ENCODE measurements at places on chromosomes 1 and 21.

GRCh38 chr1:119554183-119554582 is 47.2 kb downstream of the HSD3B1 start:
- no peak for DNase-seq

GRCh38 chr21:29340228-29340627 is 41.5 kb downstream of the BACH1 start:
- no peak for DNase-seq

DNA sequence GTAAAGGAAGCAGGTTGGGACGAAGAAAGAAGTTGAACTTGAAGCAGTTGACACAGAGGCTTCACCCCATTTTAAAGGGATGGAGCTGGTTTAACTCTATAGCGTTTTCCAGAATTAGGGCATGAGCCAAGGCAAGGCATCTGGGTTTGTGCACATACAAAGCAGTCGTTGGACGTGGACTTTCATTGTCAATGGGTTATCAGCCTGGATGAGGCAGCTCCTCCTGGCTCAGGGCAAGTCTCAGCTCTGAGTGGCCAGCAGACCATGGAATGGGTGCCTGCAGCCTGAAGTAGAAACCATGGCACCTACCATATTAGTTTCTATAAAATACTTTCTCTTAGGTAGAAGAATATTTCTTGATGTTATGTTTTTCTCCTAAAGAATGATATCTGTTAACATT is 163.8 kb upstream of the KCNK2 start:
- no peak for DNase-seq

- no peak for DNase-seq
These were observed 46.3 kb upstream of the ETS2 start for GRCh38 chr21:38759413-38759812.

DNA sequence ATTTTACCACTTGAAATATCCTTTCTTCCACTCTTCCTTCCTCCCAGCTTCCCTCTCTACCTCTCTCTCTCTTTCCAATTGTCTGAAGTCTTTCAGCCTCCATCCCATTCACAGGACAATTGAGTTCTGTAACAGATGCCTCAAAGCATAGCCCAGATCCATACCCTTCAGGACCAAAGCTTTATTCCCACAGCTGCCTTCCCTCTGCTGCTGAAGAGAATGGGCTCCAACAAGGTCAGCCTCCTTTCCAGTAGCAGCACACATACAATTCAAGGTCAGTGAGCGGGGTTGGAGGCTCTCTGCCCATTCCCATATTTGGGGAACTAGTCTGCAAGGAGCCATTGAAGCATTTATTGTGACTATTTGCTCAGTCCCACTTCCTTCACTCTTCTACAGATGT is 179.9 kb downstream of the DPYD start:
- DNase-seq, result no peak

DNA sequence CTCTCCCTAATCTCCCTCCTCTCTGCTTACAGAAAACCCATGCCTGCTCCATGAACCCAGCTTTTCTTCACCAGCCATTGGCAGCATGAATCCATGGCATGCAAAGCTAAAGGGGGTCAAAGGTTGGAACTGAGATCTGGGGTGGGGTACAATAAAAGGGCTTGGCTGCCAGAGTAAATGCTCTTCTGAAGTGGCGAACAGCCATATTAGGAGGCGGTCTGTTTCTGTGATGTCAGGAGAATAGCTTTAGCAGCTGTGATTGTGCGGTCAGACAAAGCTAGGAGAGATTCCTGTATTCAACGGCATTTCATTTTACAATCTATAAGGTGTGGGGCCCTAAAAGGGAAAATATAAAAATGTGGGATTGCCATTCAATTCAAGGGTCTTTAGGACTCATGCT is 71.7 kb upstream of the TMPRSS2 start:
- no peak for DNase-seq

GRCh38 chr1:191831572-191831971 is 326.7 kb upstream of the RGS18 start:
- DNase-seq, result no peak

- no peak for DNase-seq
These were observed 1.9 kb downstream of the PLEKHA6 start for GRCh38 chr1:204357551-204358490.

DNA sequence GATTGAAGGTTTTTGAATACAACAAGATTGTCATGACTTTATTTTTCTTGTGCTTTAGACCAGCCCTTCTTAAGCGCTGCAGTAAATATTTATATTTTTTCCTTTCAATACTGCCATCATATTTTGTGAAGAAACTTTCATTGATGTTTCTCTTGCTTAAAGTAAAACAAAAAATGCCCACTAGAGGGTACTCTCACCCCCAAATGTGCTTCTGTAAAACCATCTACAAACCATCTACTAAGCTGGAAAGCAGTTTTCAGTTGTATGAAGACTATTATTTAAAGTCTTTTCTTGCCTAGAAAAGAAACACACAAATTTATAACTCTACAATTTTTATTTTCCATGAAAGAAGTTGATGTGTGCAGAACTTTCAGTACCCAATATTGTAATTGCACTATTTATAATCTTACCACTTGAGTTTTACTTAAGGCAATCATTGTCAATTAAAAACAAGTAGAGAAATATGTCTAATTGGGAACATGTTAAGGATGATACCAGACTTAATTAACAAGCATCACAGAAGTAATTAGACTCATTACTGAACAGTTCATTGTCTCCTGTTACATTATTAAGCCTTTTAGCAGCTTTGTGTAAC is 10.7 kb downstream of the LEPR start:
- no peak for DNase-seq

DNA sequence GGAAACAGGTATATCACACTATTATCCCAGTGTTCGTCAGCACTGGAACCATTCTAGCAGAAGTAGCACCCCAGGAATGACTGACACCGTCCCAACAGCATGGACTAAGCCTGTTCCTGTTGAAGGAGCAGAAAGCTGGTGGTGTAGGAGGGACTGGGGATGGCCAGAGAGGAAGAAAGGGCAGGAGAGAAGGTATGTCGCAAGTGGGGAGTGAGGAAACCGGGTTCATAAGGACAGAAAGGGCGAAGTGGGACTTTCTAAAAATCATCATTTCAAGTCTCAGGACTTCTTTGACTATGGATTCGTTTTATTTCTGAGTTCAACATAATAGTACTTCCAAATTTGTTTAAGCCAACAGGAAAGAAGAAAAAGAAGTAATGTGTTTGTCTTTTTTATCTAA is 19.7 kb upstream of the MX1 start:
- no peak for DNase-seq

GRCh38 chr1:209556162-209556690 is 27.3 kb upstream of the CAMK1G start:
- no peak for DNase-seq

- DNase-seq, result no peak
These were observed 90.6 kb upstream of the SPAG17 start for GRCh38 chr1:118275472-118276115.

GRCh38 chr1:94001397-94002045 is 92.3 kb upstream of the GCLM start:
- no peak for DNase-seq

DNA sequence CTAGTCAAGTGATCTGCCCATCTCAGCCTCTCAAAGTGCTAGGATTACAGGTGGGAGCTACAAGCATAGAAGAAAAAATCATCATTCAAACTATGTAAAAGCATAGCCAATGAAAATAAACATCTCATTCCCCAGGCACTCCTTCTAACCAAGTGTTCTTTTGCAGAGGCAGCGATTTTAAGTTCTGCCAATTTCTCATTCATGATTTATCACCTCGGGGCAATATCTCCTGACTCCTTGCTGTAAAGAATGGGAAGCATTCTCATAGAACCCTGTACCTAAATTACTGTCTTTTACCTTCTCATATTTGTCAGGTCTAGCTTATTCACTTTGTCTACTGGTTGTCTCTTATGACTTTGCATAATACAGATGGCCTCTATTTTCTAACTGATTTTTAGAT is 32.5 kb upstream of the IVNS1ABP start:
- no peak for DNase-seq

DNA sequence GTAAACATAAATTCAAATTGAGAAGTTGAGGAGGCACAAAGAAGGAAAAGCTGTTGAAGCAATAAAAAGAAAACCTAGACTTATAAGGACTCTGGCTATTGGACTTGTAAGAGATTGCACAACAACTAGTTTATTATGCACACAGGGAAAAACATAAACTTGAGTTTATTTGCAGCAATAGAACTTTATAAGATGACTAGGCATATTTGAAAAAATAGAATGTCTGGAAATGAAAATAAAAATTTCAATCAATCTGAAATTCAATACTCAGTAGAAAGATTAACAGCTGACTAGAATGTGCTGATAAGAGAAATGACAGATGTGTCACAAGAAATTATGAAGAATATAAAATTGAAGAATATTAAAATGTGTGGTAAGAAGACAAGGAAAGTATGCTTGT is 505.4 kb upstream of the ZP4 start:
- no peak for DNase-seq

GRCh38 chr1:231040019-231040799 is at the start of gene FAM89A:
Gene FAM89A, minus strand, starts transcription at chr1:231040254. Its CDS starts 43 bp downstream, at chr1:231040211.
- DNase-seq, result peak; percentile 36

GRCh38 chr1:19824541-19824940 is 9.5 kb upstream of the RNF186 start:
- DNase-seq, result no peak

DNA sequence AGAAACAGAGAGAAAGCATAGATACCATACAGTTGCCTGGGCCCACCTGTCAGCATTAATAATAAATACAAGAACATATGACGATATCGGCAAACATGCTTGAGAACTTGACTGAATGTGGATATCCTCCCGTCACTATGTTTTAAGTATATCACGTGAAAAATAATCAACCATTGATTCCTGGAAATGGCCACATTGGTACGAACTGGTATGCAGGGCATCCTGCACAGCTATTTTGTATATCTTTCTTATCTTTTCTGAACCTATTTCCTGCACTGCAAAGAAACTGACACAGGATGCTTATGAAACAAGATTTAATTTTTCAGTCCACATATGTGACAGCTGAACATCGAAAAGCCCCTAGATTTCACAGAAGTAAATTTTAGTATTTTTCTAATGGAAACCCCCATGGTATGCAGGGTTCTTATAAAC is 22.8 kb upstream of the RGS1 start:
- no peak for DNase-seq

- DNase-seq, result peak; percentile 31
These were observed 103.9 kb downstream of the CASZ1 start for GRCh38 chr1:10692401-10693021.

GRCh38 chr1:241212628-241213027 is 144.4 kb downstream of the RGS7 start:
- no peak for DNase-seq

DNA sequence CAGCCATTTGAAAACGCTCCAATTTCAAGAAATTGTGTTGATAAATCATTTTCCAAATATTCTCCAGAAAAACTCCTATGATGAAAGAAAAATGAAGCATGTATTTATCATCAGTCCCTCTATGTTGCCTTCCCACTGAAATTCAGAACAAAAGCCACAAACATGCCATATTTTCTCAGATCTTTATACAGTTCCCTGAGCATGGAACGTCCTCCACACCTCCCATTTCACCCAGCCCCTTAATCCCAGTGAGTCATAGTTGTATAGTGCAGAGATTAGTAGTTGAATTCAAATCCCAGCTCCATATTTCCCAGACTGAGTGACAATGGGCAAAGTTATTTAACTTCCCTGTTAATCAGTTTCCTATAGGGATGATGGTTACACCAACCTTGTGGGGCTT is 20.6 kb upstream of the NPL start:
- no peak for DNase-seq

- DNase-seq, result no peak
These were observed 109.8 kb upstream of the WARS2 start for GRCh38 chr1:119250299-119250698.

- no peak for DNase-seq
These were observed 86.2 kb downstream of the DTL start for GRCh38 chr1:212121779-212122178.

GRCh38 chr1:48718705-48719104 is 58.0 kb downstream of the BEND5 start:
- DNase-seq, result no peak

DNA sequence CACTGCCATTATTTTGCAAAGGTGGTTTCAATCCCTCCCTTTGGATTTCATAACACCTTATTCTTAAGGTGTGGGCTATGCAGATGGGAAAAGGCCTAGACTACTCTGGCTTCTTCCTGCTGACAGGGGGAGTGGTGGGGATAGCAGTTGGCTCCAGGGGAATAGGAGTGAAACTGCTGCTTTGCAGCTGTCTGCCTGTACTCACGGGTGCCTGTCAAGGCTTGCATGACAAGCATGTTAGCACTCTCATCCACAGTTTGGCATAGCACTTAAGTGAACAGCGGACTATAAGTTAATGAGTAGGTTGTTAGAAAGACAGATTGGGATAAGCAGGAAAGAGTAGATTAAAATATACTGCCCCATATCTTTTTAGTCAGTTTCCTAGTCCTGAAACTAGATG is 287.5 kb upstream of the DAB1 start:
- no peak for DNase-seq

- no peak for DNase-seq
These were observed 47.1 kb downstream of the WNT9A start for GRCh38 chr1:227900571-227901051.

- DNase-seq, result no peak
These were observed 48.8 kb downstream of the LEPR start for GRCh38 chr1:65469126-65469888.

GRCh38 chr1:172754609-172755008 is 95.7 kb downstream of the FASLG start:
- DNase-seq, result no peak

DNA sequence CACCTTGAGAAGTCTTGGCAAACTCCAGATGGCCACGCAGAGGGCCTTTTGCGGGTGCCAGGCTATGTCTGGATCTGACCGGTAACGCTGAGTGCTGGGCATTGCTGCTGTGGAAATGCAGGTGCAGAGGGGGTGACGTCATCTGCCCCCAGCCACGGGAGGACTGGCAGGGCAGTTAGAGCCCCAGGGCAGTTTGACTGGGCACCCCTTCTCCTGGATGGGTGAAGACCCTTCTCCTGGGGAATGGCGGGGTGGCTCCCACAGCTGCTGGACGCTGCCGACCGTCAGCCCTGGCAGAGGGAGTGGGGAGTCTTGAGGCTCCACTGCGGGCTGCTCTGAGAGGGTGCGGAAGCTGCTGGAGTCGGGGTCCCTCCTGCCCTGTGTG is 12.6 kb upstream of the EDN2 start:
- no peak for DNase-seq

DNA sequence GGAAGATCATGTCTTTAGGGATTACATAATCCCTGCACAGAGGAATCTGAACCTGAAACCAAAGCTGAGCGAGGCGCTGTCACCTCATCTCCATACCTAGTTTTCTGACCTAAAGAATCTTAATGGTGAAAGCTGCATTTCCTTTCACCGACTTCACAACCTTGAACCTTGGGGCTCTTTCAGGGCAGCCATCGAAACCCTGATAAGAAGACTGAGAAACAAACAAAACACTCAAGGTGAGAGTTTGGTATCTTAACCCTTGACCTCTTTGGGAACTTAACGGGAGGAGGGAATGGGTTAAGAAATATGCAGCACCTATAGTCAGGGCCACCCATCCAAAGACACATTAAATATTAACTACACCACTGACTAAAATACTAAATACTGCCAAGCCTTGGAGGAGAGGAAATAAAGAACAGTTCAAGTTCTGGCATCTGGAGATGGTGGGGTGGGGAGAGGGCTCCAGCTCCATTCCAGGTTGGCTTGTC is 2.0 kb downstream of the C1orf116 start:
- DNase-seq, result no peak

All from stimulated activated CD4-positive, alpha-beta T cell treated with anti-CD3 and anti-CD28 coated beads, TNF-alpha, amount 100 ng/mL, for 1 hour (primary cell).